ENCODE measurements at places on chromosomes 4 and X. TPM values are rescaled to one million over a fixed set of nuclear protein-coding genes. Genes with fewer than 3 reads are reported as not detected.

The HMX1 gene
- not detected for total RNA-seq

The CCNQ gene
- total RNA-seq: 29.3 TPM

The ABCG2 gene
- 0.59 TPM for total RNA-seq

The CHRDL1 gene
- total RNA-seq: 25.9 TPM

The GYPB gene
- not detected for total RNA-seq

The TLR7 gene
- under 0.01 TPM for total RNA-seq

The RS1 gene
- not detected for total RNA-seq

The MAGEB1 gene
- total RNA-seq: not detected

The TMEM150C gene
- 7.1 TPM for total RNA-seq
